ENCODE measurements at places on chromosomes 2 and 18.

DNA sequence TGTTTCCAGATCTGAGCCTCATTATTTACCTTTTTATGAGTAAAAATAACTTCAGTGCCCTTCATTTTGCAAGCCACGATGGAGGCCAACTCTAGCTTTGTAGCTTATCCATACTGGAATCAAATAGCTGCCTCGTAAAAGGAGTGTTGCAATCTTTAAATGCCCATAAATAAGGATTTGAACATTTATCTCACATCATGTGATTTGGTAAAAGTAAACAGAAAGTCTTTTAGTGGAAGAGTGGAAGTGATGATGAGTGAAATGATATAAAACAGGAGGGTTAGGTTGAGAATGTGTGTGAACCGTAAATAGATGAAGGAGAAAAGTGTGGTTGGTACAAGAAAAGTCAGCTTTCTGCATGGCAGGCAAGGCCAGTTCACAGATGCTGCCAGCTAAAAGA is 348.9 kb downstream of the OSR1 start:
- no peak for DNase-seq

DNA sequence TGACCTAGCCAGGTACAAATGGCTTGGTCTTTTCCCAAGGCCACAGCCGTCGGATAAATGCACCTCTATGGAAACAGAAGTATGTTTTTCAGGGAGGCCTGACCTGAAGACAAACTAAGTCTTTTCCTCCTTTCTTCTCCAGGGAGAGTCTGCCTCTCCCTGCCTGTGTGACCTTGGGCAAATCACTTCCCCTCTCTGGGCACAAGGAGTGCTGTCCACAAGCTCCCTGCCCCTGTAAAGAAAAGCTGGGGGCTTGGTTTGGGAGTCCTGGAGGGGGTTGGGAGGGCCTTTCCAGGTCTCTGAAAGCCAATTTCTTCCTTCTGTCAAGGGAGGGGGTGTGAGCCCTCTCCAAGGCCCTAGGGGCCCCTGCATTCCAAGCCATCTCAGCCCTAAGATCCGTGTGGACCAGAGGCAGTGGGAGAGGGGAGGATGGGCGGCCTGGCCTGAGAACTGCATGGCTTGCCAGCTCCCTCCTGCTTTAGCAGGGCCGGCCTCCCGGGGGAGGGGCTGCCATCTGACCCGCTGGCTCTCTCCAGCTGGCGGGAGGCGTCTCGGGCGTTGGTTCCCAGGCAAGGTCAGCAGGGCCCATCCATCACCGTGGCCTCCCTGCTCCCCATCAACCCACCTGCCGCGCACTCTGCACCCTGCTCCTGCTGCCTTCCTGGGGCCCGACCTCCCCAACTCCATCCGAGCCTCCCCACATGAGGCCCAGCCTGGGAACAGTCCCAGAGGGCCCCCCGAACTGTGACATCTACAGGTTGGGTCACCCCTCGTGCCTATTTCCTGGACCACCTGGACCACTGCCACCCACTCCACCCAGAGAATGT is 61.4 kb downstream of the SMAD7 start:
- DNase-seq: no peak

- DNase-seq: no peak
Observed at GRCh38 chr2:232898592-232899543, 28.8 kb downstream of the SNORC start.

DNA sequence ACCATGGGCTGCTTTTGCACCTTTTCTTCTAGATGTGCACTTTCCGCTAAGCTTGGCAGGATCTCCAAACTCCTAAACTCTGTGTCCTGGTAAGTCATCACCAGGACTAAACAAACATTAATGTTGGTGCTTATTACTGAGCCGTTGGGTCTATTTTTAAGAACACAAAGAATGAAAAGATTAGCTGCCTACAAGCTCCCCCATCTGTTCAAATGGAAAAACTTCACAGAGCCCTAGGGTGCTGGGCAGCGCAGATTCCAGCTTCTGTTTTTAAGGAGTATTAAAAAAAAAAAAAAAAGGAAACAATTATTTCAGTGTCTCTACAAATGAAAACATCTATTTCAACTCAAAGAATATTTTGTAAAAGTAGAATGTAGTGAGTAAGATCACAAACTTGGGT is 97.8 kb upstream of the AQP4 start:
- no peak for DNase-seq

Measured in SK-N-MC (cell line).